Stimulated activated CD4-positive, alpha-beta T cell treated with anti-CD3 and anti-CD28 coated beads, Interleukin-12 subunit alpha, Interleukin-12 subunit beta, amount 100 ng/mL, for 4 hours (primary cell): ENCODE measurements at places on chromosomes 6 and 20.

DNA sequence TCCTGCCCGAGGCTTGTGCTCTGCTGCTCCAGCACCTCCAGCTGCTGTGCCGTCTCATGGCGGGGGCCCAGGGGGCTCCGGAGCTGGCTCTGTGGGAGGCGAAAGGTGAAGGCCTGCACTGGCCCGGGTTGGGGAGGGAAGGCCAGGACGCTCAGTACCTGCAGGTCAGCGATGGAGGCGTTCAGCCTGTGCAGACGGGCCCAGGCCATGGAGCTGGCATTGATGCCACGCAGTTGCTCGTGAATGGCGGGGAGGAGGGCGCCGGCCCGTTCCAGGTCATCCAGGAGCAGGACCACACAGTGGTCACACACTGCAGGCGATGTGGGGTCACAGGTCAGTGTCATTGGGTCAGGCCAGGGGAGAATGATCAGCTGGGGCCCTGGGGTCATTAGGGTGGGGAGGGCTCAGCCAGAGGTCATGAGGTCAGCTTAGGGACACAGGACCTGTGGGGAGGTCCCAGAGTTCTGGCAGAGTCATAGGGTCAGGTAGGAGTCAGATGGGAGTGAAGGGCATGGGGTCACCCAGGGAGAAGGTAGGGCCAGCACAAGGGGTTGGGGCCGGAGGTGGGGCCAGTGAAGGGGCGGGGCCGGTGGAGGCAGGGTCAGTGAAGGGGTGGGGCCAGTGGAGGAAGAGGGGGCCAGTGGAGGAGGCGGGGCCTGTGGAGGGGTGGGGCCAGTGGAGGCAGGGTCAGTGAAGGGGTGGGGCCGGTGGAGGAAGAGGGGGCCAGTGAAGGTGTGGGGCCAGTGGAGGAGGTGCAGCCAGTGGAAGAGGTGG is 18.0 kb downstream of the ADRM1 start:
- DNase-seq = no peak

DNA sequence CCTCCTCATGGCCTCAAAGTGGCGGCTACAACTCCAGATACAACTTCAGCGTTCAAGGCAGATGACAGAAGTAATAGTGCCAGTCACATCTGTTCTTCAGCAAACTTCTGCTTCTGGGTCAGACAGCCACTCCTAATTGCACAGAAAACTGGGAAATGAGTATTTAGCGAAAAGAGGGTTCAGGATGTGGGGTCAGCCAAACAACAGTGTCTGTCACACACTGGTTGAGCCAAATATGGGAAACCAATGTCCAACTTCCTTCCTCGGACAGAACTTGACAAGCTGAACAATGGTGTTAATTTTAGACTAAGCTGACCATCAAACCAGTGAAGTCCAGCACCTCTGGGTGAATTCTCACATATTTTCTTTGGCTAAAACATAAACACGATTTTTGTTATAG is 22.1 kb downstream of the NUDT3 start:
- DNase-seq = no peak

- DNase-seq = no peak
Observed at GRCh38 chr6:33206864-33207551, 1.3 kb upstream of the RING1 start.

DNA sequence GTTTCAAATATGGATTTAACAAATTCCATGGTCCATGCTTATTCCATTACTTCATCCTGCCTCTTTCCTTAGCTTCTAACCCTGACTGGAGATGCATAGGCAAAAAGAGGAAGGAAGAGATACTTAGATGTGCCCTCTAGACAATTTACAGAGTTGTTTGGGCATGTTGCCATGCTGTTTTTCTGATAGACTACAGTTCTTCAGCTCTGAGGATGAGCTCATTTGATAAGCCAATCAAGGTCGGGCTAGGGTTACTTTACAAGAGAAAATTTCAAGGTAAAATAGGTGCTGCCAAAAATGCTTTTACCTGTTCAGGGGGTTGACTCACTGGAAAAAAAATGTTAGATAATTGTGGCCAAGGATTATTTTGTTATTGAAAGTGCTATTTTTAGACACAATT is 5.9 kb downstream of the HCRTR2 start:
- no peak for DNase-seq

GRCh38 chr6:37960139-37960935 is 140.8 kb downstream of the ZFAND3 start:
- no peak for DNase-seq

- no peak for DNase-seq
Observed at GRCh38 chr6:125312478-125312877, 10.7 kb upstream of the HDDC2 start.

- no peak for DNase-seq
Observed at GRCh38 chr6:112752791-112753190, 405.7 kb downstream of the RFPL4B start.

- DNase-seq = peak; percentile 57
Observed at GRCh38 chr20:38726804-38727606, 2.7 kb downstream of the SLC32A1 start.

GRCh38 chr6:113539202-113539601 is 317.9 kb upstream of the MARCKS start:
- DNase-seq = no peak

GRCh38 chr6:77205936-77206335 is 257.4 kb downstream of the HTR1B start:
- DNase-seq = no peak

DNA sequence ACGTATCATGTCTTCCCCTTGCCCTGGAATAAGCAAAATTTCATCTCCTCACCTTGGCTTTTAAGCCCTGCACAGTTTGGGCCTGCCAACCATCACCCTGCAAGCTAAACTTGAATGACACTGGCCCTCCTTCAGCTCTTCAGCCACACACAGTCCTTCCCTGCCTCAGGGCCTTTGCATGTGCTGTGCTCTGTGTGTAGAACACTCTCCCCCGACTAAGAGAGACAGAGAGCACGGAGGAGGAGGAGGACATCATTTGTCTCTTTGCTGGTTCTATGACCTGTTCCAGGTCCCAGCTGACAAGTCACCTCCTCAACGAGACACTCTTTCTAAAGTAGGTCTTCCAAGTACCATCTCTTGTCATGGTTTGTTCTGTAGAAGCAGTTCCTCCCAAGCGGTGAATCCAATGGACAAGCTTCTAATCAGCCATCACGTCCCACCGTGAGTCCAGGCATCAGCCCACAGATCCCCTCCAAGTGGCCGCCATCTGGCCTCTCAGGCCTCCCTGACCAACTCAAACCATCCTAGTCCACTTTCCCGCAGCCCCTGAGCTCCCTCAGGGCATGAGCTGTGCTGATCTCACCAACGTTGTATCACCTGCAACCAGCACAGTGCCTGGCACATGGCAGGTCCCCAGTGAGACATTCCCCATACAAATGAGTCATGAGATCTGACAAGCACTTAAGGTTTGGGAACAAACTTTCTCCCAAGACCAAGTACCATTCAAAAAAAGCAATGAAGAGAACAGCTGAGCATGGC is 30.5 kb downstream of the NFATC2 start:
- DNase-seq = no peak

DNA sequence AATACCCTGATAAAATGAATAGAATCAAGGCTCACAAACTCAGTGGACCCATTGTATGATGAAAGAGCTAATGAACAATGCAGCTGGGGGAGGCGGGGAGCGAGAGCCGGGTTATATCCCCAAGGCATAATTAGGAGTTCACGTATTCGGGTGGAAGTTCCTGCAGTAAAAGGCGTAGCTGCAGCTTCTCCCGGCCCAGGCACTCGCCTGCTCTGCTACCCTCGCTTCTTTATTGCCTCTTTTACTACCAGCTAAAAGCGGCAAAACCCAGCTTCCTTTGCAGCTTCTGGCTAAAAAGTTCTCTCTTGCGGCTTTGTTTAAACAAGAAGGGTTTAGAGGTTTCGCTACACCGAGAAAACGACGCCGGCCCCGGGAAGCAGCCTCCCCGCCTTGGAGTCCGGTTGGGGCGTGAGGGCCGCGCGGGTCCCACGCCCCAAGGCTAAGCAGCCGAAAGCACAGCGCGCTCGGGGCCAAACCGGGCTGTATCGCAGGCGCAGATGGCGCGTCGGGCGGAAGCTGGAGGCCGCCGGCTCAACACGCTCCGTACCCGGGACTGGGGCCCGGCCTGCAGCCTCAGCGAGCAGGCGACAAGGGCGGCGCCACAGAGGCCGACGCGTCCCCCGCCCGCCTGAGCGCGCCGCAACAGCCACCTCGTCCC is 1.6 kb downstream of the ZBTB2 start:
- DNase-seq = no peak

GRCh38 chr6:168626046-168626602 is 185.1 kb downstream of the SMOC2 start:
- no peak for DNase-seq

DNA sequence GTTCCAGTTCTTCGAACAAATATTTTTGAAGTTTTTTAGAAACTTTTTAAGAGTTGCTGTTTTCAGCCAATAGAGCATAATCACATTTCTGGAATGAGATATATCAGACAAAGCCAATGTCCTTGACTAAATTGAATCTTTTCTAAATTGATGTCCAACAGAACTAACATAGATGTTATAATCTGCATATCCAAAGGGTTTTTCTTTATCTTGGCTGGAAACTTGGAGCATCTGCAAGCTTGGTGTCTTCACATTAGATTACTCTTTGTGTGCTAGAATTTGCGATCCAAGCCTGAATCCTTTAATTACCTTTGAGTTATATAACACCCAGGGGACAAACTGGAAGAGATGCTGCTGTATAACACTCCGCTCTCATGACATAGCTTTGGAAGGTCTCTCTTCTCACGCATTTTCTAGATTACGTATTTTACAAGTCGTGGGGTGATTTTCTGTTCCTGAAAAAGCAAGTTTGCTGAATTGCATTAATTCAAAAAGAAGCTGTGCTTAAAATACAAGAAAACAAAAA is 64.4 kb upstream of the FUCA2 start:
- no peak for DNase-seq

DNA sequence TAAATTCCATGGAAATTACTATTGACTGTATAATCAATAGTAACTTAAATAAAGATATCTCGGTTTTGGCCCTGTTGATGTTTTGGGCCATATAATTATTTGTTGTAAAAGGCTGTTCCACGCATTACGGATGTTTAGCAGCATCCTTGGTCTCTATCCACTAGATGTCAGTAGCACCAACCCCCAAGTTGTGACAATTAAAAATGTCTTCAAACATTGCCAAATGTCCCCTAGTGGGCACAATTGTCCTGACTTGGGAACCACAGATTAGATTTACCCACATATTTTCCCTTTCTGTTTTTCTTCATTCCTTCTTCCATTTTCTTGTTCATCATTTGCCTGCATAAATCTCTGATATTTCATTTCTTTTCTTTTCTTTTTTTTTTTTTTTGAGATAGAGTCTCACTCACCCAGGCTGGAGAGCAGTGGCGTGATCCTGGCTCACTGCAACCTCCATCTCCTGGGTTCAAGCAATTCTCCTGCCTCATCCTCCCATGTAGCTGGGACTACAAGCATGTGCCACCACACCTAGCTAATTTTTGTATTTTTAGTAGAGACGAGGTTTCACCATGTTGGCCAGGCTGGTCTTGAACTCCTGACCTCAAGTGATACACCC is 13.6 kb upstream of the WFDC8 start:
- no peak for DNase-seq

DNA sequence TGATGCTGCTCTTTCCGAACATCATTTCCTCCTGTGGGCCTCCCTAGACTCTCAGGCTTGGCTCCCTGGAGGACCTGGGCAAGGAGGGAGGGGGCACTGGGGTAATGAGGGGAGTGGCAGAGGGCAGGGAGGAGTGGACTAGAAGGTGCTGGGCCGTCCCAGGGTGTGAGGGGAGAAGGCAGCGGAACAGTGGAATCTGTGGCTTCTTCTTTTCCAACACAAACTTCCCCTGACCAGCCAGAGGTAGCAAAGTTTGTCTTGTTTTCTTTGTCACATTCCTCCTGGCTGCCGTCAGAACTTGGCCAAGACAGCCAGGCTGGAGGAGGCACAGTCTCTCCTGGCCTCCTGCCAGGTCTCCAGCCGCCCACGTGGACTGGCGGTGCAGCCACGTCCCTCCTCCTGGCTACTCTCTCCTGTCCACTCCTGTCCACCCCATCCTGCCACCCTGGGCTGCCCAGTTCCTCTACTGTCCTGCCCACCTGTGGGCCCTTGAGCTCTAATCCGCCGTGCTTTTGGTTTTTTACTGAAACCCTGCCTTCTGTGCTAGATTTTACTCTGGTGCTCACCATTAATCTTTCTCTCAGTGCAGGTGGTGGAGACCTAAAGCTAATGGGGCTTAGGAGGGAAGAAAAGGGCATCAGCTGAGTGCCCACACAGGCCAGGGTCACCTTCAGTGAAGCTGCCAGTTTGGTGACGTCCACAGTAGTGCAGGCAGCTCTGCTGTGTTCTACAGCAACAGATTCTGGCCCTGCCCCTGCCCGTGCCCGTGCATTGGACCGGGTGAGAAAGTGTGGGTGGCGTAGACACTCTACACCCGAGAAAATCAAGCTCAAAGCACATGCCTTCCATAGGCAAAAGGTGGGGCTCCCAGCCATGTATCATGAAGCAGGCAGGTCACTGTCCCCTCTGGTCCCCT is 2.8 kb upstream of the CDSN start:
- no peak for DNase-seq

- DNase-seq = no peak
Observed at GRCh38 chr6:42138630-42139619, 3.5 kb downstream of the C6orf132 start.

- no peak for DNase-seq
Observed at GRCh38 chr20:63532449-63532971, 4.7 kb downstream of the PTK6 start.

- no peak for DNase-seq
Observed at GRCh38 chr6:155245831-155246230, 18.0 kb upstream of the CLDN20 start.

GRCh38 chr20:7214081-7214740 is 446.7 kb downstream of the BMP2 start:
- DNase-seq = no peak

DNA sequence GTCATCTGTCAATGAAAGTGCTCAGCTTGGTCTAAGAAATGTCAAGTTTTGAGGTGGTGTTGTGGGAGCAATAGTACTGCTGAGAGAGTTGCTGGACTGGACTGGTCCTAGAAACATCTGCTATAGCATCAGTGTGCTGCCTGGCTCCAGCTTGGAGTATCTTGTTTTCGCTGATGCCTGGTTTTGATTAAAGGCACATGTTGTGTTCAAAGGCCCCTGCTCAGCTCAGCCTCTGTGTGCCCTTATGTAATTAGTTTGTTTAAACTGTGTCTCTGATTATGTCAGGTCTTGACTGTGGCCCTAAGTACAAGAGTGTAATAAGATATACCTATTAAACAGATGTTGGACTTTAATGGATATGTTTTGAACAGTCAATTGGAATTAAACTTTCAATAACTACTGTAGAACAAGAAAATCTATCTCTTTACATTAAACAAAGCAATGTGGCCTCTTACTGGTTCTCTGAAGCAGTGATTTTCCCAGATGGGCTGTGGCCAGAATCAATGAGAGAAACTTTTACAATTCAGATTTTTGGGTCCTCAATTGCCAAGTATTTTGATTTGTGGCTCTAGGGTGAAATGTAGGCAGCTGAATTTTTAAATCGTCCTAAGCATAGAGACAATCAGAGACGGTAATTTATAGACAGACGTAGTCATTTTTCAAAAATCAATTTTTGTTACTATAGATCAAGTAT is 668.2 kb downstream of the DHX35 start:
- DNase-seq = no peak
